ENCODE measurements at places on chromosomes 11 and 22.

DNA sequence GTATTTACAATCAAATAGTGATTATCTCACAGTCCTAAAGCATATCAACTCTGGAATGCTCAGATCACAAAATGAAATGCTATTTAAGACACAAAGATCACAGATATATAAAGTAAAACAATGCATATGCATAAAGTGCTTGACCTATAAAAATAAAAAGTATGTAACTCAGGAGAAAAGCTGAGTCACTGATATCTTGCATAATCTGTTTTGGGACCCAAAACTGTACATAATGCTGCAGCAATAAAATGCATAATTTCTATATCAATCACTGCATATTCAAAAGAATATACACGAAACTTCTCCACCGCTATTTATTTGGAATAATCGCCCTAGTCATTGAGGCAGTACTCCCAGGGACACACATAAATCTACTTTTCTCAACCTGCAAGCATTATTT is 34.9 kb upstream of the GRIA4 start:
- no peak for DNase-seq

DNA sequence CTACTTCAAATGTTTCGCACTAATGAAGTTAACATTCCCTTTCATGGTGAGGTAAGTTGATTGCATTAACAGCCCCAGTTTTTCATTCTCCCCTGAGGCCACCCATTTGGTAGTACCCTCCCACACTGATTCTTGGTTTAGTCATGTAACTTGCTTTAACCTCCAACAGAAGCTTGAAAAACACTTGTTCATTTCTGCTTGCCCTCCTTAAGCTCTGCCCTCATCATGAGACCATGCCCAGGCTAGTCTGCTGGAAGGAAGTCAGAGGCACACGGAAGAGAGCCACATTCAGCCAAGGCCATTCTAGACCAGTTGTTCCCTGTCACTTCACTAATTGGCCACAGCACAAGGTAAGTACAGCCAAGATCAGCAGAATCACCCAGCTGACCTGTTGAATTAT is 50.7 kb upstream of the CD44 start:
- DNase-seq: no peak

- DNase-seq: no peak
Observed at GRCh38 chr11:115361025-115361424, 143.2 kb downstream of the CADM1 start.

GRCh38 chr11:1570001-1570453 is 2.0 kb downstream of the DUSP8 start:
- DNase-seq: no peak

DNA sequence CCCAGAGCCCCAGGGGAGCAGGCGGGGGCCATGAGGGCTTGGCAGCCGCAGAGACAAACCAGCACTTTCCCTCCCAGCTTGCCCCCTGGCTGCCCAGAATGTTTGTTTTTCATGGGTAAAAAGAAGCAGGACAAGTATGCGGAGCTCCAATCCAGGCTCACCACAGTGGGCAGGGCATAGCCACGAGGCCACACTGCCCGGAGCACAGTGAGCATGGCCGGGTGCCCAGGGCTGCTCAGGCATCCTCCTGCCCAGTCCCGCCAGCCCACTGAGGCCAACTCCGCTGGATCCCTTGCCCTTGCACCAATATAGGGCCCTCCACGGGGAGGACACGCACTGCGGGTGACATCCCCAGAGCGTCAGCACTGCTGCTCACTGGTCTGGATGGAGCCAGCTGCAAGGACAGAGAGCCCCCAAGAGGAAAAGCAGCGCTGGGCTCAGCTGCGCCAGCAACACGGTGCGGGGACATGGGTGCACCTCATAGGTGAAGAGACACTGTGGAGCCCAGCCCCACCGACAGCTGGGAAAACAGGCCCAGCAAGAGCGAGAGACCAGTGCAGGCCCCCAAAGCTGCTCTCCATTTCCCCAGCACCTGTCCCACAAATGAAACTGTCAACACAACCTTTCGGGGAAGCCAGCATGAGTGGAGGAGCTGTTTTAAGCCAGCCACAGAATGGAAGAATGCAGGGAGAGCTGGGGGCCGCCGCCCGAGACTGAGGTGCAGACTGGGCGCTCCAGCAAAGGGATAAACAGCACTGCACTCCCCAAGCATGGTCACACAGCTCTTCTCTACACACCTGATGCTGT is 24.8 kb downstream of the ARVCF start:
- no peak for DNase-seq

DNA sequence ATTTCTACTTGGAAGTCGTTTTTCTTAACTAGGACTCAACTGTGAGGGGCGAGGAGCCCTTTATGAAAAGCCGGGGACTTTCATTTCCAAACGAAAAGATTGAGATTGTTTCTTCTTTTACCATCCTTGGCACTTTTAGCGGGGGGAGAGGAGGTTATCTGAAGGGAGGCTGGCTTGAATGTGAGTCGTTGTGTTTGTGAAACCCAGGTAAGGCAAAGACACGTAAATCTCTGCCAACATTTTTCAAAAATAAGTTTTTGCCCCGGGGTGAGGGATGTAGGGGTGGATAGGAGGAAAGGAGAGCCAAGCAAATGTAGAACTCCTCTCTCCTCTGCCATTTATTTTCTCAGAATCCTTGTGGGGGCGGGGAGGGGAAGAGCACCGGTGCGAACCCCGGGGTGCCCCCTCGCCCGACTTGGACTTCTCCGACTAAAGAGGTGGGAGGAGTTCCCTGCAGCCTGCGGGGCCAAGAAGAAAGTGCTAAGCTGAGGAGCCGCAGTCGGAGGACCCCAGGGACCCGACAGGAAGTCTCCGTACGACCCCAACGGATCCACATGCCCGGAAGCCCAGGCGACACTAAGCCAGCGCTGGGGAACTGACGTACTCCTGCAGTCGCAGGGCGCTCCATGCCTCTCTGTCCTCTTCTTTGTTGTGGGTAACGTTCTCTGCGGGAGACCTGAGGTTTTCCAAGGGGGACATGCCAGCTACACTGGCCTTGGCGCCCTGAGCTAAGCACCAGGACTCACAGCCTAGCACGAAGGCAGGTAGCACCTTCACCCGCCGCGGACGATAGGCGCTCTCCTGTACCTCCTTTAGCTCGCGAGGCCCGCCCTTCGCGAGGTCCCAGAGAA is 2.4 kb upstream of the WT1 start:
- DNase-seq: no peak
